ENCODE measurements at places on chromosomes 2 and 18. TPM values are rescaled to one million over a fixed set of nuclear protein-coding genes. Genes with fewer than 3 reads are reported as not detected.
A peak's percentile ranks its signal among the peaks of the same experiment; 100 is the strongest.

DNA sequence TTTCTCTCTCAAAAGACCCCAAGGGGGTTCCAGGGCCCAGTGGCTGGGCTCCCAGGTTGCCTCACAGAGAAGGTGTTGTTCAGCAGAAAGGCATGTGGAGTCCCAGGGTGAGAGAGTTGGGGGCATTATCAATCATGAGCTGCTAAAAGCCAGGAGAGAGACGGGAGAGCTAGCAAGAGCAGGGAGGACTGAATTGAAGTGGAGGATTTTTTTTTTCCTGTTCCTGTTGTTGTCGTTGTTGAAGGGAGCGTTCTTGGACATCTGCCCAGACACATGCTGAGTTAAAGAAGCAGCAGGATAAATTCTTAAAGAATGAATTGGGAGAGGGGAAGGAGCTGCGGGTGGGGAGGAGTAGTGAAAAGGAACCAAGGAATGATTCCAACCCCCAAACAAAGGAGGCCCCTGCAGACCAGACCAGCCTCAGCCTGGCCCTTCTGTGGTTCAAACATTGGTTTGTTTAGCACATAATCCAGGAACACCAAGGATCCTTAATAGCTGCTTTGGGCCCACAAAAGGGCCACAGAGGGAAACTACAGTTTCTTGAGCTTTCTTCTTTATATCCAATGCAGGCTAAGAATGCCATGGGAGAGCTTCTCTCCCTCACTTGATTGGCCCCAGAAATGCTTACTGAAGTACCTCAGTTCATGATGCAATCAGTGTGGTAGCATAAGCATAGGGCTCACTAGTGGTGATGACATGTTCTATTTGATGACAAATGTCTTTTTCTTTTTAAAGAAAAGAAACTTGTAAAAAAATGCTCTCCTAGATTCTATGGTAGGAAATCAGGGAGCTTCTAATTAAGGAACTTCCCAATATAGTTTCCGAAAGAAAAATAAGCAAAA, 146.0 kb downstream of the SETBP1 start:
- no peaks in the 10 kb centered on the region for H3K36me3 ChIP-seq
- no peaks in the 10 kb centered on the region for H3K27me3 ChIP-seq
- H3K4me3 ChIP-seq, result no peak overlapping the region
- peak overlapping the region; percentile 64 for H3K27ac ChIP-seq
- peaks cover 26% of the 10 kb centered on the region for H3K4me1 ChIP-seq

The ECEL1 gene
- 0.14 TPM for total RNA-seq

DNA sequence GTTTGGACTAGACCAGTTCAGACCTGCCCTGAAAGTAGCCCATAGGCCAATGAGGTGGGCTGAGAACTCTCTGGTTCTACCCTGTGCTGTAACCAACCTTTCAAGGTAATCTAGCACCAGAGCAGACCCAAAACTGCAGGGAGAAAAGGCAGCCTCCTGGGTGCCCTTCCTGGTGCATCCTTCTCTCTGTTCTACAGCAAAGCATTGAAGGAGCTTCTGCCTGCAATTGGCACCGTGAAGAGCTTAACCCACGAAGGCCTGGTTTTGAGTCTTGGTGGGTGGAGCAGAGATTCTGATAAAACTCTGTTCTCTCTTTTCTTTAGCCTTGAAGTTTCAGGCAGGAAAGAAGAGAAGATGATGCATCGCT, 55.5 kb downstream of the LIPG start:
- no peaks in the 10 kb centered on the region for H3K27me3 ChIP-seq
- no peak for DNase-seq
- peaks cover 5% of the 10 kb centered on the region for H3K4me1 ChIP-seq
- no peak overlapping the region for H3K4me3 ChIP-seq

DNA sequence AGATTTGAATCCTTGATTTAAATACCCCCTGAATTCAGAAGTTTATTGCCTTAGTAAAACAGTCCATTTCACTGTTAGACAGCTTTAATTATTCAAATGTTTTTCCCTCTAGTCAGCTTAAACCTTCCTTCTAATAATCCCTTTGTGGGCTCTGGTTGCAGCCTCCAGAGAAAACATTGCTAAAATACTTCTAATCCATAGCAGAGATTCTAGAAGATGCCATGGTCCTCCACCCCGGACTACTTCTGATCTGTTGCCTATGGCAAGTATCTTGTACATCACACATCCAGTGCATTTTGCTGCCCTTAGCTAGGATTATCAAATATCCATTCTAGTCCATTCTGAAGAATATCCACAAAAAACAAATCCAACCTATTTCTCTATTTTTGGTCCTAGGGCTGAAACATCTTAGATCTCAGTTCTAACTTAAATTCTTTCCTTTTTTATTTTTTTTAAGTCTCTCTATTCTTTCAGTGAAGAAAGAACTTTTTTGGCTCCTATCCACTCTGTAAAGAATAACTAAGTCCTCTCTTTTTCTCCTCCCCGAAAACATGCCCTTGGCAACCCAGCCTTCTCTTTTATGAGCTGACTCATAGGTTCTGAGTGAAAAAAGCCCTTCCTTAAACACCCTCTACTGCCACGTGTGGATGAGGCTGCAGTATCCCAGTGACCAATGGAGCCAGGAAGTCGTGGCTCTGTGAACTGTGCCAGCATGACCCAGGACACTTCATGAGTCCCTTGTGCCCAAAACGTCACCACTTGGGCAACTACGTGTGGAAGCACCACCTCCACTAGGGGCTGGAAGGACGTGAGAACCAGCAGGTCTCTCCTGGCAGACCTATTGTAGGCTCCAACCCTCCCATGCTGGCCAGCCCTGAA, 349.8 kb downstream of the TNS1 start:
- no peaks in the 10 kb centered on the region for H3K4me1 ChIP-seq
- H3K4me3 ChIP-seq, result no peak overlapping the region
- no peak for DNase-seq
- no peaks in the 10 kb centered on the region for H3K27me3 ChIP-seq
- no peak overlapping the region for H3K27ac ChIP-seq

The TUBA3D gene
- not detected for total RNA-seq

- no peaks in the 10 kb centered on the region for H3K36me3 ChIP-seq
- H3K27me3 ChIP-seq, result no peaks in the 10 kb centered on the region
- no peak overlapping the region for H3K4me3 ChIP-seq
- no peak for DNase-seq
- no peaks in the 10 kb centered on the region for H3K4me1 ChIP-seq
- no peak overlapping the region for H3K27ac ChIP-seq
Measured at GRCh38 chr2:142217804-142218203, 87.0 kb upstream of the LRP1B start.

GRCh38 chr18:63287691-63288220, 31.8 kb downstream of the BCL2 start:
- H3K27ac ChIP-seq, result no peak overlapping the region
- H3K36me3 ChIP-seq, result no peaks in the 10 kb centered on the region
- DNase-seq, result no peak
- no peak overlapping the region for H3K4me3 ChIP-seq
- no peaks in the 10 kb centered on the region for H3K27me3 ChIP-seq

The FAM161A gene
- 2.1 TPM for total RNA-seq

- no peaks in the 10 kb centered on the region for H3K27me3 ChIP-seq
- H3K36me3 ChIP-seq, result no peaks in the 10 kb centered on the region
- H3K4me1 ChIP-seq, result peaks cover 4% of the 10 kb centered on the region
- H3K4me3 ChIP-seq, result no peak overlapping the region
- DNase-seq, result no peak
- H3K27ac ChIP-seq, result no peak overlapping the region
Measured at GRCh38 chr2:187171318-187171717, 276.7 kb downstream of the CALCRL start.
